ENCODE measurements at places on chromosomes 1 and 21. TPM values are rescaled to one million over a fixed set of nuclear protein-coding genes. Genes with fewer than 3 reads are reported as not detected.

- DNase-seq = no peak
Measured at GRCh38 chr1:214496126-214496525, 55.3 kb downstream of the PTPN14 start.

- no peak for DNase-seq
Measured at GRCh38 chr1:5951846-5952410, 40.3 kb downstream of the NPHP4 start.

DNA sequence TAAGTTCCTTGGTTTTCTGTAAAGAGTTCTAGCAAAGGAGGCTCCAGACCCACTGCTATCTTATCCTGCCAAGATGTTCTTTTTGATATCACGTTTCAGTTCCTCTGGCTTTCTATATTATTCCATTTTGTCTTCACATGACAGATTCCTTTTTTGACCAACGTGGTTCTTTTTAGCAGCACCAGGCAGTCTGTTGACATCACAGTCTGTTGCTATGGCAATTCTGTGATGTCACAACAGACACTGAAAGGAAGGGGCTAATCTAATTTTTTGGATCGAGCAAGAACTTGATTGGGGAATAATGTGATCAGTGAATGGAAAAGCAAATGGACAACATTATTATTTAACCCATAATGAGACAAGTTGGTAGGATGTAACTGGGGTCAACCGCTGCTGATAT lies 64.5 kb upstream of the GOLT1A start:
- DNase-seq = no peak

Gene C1orf94
- not detected for total RNA-seq

Data from omental fat pad (tissue), 4 donors.